Stimulated activated CD8-positive, alpha-beta memory T cell treated with anti-CD3 and anti-CD28 coated beads, Interleukin-4, amount 100 ng/mL, for 1 hour (primary cell): ENCODE measurements at places on chromosomes 4 and X.

- no peak for DNase-seq
These were observed 34.3 kb downstream of the HMX1 start for GRCh38 chr4:8837181-8837841.

DNA sequence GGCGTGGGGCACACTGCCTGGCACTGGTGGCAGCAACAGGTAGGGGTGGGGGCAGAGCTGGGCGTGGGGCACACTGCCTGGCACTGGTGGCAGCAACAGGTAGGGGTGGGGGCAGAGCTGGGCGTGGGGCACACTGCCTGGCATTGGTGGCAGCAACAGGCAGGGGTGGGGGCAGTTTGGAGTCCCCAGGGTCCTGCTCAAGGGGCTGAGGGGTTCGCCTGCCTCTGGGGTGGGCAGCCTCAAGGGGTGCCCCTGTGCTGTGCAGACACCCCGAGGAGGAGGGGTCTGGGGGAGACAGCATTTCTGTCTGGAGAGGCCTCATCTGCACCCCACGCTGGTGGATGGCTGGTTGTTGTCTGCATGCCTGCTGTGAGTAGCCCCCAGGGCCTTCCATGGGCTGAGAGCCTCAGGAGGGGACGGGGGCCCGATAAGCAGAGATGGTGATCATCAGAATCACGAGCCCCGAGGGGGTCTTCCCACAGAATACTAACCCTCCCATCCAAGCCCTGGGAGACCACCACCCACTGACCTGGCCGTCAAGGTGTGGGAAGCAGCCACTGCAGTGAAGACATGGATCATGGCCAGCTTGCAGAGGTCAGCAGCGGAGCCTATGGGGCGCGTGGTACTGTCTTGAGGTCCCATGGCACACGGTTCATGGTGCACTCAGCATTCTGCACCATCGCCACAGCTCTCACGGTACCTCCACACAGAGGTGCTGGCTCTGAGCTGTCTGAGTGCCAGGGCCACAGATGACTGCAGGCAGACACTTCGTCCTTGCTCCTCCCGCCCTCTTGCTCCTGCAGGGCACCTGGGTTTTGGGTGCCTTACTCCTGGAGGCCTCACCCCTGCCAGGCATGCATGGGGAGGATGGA lies 21.5 kb downstream of the NAT8L start:
- DNase-seq: no peak

GRCh38 chrX:95539041-95539440 lies 1145.6 kb upstream of the DIAPH2 start:
- DNase-seq: no peak

DNA sequence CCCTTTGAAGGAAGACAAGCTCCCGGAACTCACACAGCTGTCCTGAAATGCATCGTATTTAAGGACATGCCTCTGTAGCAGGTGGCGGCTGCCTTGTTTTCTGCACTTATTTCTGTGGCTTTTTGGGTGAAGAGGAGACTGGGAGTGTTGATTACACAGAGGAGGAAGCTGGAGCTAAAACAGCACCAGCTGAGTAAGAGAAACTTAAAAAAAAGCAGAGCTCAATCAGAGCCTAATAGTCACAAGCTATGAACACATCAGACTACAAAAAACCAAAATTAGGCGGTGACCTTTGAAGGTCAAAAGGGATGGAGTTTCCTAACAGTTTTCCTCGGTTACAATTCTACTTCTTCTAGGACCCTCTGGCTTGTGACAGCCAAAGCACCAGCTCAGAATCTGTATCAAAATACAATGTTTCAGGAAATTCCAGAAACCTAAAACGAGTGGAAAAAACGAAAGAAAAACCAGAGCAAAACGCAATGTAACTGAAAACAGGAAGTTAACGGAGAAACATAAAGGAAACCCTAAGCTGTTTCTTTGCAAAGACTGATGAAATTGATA lies 13.5 kb downstream of the PRKX start:
- DNase-seq: no peak

- DNase-seq: no peak
These were observed 18.2 kb downstream of the ADD1 start for GRCh38 chr4:2861631-2862436.

GRCh38 chr4:18422685-18423084 lies 401.1 kb upstream of the LCORL start:
- DNase-seq: no peak

DNA sequence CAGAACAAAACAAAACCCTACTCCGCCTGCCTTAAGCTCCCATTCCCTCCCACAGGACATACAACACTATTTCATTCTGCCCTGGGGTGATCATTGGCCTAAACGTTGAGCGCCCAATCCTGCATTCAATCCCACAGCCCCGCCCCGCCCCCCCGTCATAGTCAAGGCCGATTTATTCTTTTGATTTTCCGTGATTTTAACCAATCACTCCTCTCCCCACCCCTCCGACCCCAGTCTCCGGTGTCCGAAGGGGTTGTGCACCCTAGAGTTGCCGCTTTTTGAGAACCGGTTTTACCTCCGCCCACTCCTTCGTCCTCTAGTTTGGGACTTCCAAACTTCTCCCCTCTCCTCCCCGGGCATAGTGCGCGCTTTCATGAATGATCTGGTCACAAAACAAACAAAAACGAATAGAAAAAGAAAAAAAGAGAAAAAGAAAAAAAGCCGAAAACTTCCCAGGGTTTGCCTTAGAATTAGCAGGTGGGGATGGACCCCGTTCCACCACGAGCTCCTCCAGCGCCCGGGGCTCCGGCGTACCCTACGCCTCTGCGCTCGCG lies 446 bp upstream of the UBE2A start:
- DNase-seq: no peak

DNA sequence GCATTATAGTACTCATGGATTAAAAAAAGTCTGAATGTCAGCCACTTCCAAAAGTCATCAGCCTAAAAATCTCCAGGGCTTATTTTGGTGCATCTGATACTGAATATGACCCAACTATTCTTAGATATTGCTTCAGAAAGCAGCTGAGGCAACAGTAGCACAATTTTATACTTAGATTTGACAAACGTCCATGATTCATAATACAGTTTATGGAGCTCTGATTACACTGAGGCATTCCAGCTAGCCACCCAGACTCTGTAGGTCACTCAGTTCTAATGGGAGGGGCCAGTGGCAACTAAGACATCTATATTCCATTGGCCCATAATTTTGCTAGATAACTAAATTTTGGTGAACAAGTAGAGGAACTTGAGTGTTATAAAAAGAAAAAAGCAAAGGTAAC lies 10.3 kb downstream of the SPATA4 start:
- DNase-seq: no peak

DNA sequence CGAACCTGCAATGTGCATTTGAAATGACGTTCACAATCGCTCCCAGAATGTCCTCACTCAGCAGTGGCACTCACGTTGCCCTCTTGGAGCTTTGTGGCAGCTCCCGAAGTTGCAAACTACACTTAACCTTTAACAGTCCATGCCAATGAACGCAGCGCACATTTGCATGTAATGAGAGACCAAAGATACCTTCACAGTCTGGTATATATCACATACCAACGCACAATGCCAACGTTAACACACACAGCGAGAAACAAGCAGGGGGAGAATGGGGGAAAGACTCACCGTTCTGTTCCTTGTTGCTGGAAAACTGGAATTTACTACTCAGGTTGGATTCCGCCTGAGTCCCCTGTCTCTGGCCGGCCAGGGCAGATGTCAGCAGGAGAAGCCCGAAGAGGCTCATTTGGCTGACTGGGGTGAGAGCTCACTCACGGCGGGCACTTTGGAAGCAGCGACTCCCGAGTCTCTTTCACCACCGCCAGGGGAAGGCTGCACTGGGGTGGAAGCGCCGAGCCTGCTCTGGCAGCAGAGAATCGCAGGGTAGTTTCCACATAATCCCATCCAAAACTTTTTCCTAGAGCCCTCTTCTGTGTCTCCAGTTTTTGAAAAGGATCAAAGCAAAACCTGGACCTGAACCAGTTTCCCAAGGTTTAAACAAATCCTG lies 966 bp downstream of the PDGFC start:
- DNase-seq: no peak

- DNase-seq: no peak
These were observed 62.8 kb downstream of the PPP1R2C start for GRCh38 chrX:42714981-42715700.

GRCh38 chr4:98634061-98634460 lies 24.4 kb downstream of the TSPAN5 start:
- no peak for DNase-seq
